ENCODE measurements at places on chromosomes 6 and 20.

- DNase-seq, result no peak
These were observed 129.6 kb downstream of the PLEKHG1 start for GRCh38 chr6:150729188-150729748.

DNA sequence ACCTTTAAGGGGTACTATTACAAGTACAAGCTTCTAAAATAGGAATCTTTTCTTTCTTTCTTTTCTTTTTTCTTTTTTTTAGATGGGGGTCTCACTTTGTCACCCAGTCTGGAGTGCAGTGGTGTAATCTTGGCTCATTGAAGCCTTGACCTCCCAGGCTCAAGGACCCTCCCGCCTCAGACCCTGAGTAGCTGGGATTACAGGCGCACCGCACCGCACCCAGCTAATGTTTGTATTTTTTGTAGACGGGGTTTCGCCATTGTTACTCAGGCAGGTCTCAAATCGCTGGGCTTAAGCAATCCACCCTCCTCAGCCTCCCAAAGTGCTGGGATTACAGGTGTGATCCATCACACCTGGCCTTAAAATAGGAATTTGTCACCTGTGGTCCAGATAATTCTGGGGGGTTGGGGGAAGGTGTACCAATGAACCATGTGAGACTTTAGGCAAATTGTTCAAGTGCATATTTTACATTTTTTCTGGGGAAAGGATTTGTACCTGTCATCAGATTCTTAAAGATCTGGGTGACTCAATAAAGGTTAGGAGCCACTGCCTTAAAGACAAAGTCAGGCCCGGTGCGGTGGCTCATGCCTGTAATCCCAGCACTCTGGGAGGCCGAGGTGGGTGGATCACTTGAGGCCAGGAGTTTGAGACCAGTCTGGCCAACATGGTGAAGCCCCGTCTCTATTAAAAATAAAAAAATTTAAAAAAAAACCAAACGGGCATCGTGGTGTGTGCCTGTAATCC is 19.7 kb upstream of the SYNJ2 start:
- DNase-seq, result no peak

DNA sequence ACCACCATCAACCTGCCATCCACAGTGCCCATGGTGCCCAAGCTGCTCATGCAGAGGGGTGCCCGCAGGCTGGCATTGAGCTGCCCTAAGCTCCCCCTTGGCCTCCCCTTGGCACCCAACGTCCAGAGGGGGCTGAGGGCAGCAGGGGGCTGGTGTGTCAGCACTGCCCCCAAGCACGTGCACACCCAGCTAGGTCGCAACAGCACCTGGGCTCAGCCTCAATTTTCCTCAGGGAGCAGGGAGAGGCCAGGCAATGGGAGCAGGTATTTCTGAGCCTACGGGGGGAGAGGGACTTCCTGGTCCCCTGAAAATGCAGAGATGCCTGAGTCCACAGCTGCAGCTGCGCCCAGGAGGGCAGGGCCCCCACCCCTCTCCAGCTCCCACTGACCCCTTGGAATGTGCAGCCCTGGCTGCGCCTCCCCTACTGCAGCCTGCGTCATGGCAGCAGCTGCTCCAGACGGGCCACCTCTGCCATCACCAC is 204.2 kb downstream of the ANKRD60 start:
- no peak for DNase-seq

GRCh38 chr6:51626391-51626790 is 461.0 kb downstream of the PKHD1 start:
- DNase-seq, result no peak

GRCh38 chr6:93307505-93308409 is 111.6 kb downstream of the EPHA7 start:
- DNase-seq, result no peak

- peak; percentile 25 for DNase-seq
These were observed 343 bp downstream of the SNAP91 start for GRCh38 chr6:83708546-83708969.

DNA sequence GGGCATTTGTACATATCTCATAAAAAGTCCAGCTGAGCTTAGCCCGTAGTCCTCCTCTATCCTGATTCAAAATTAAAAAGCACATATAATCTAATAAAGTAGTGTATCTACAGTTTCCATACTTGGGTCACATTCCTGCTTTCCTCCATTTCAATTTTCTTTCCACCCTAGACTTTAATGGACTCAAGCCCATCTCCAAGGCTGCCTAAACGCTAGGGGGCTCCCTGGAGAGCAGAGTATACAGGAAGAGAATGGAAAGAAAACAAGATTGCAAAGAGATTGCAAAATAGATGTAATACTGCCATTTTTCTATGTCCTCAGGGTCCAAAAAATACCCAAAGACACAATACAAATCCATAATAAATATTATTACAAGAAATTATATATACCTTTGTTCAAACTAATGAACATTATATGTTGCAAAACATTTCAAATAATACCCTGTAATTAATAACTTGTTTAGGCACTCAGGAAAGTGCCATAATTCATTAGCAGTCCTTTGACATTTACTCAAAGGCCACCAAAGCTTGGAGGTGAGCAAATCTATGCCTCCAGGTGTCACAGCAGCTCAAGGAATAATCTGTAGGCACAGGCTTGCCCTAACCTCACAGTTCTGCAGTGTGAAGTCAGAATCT is 2.4 kb upstream of the MCM3 start:
- peak; percentile 20 for DNase-seq

DNA sequence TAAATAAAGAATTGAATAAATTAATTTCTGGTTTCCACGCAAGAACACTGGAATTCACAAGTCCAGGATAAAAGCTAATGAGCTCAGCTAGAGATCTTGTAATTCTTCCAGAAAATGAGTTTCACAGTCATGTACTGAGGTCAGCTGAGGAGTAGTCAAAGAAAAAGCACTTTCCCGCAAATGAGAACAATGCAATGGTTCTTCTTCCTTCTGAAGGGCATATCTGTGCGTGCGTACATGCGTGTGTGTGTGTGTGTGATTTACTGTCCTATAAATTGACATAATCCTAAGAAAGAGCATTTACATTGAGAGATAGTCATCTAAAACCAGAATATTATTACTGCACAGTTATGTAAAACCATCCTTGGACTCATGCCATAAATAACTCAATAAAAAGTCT is 968.9 kb upstream of the EYS start:
- no peak for DNase-seq

GRCh38 chr6:126773112-126773805 is 345.2 kb upstream of the RSPO3 start:
- DNase-seq, result no peak

DNA sequence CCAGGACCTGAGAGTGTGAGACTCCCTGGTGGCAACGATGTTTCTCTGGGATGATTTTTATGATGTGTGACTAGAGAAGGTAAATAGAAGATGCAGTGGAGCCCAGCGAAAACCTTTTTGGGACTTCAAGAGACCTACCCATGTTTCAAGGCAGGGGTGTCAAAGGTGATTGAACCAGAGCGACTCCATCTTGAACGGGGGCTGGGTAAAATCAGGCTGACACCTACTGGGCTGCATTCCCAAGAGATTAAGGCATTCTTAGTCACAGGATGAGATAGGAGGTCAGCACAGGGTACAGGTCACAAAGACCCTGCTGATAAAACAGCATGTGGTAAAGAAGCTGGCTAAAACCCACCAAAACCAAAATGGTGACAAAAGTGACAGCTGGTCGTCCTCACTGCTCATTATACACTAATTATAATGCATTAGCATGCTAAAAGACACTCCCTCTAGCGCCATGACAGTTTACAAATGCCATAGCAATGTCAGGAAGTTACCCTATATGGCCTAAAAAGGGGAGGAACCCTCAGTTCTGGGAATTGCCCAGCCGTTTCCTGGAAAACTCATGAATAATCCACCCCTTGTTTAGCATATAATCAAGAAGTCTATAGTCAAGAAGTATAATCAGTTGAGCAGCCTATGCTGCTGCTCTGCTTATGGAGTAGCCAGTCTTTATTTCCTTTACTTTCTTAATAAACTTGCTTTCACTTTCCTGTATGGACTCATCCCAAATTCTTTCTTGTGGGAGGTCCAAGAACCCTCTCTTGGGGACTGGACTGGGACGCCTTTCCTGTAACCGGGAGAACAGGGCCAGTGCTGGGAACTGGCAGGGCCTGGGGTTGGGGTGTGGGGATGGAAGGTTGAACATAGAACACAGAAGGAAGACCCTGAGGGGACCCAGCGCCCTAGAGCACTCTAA is 526.4 kb downstream of the QKI start:
- no peak for DNase-seq

DNA sequence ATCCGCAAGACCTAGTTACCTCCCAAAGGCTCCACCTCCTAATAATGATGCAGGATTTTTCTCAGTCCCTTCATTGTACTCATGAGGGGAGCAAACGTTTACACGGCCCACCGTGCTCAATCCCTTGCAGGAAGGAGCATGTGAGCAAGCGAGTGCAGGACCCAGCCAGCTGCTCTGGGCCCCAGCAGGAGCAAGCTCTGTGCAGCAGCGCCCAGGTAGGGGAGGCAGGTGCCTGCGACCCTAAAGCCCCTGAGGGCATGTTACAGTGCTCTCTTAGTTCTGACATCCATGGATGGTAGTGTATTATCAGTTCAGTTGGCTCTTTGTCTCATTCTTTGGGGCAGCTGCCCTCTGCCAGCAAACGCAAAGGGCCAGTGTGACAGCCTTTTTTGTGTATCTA is 143.4 kb downstream of the TBXT start:
- no peak for DNase-seq

DNA sequence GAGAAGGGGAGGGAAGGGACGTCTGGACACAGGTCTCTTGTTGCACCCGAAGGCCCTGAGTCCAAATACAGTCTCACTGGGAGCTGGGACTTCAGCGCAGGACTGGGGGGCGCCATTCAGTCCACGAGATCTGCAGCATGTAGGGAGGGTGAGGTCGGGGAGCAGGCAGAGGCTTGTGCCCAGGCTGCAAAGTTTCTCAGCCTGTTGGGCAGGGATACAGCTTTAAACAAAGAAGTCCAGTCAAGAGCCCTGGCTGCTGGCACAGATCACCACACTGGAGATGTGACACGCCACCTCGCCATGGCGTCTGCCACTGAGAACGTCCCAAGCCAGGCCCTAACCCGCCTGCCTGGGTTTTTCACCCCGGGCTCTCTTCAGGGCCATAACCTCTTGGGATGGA is 256.6 kb downstream of the DLL1 start:
- no peak for DNase-seq

DNA sequence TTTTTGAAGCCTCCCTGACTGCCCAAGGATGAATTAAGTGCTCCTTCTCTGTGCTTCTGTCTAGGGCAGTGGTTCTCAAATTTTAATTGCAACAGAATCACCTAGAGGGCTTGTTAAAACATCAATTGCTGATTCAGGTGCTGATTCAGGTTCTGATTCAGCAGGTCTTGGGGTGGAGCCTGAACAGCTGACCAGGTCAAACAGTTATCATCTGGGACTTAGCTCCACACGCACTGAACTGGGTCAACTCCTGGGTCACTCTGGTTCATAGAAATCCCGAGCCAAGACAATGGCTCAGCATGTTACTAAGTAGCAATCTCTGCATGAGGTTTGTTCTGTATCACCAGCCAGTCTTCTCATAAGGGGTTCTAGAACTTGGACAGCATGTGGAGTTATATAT is 192.3 kb downstream of the GJA1 start:
- no peak for DNase-seq

- no peak for DNase-seq
These were observed 1054.3 kb downstream of the EPHA7 start for GRCh38 chr6:92364948-92365541.

DNA sequence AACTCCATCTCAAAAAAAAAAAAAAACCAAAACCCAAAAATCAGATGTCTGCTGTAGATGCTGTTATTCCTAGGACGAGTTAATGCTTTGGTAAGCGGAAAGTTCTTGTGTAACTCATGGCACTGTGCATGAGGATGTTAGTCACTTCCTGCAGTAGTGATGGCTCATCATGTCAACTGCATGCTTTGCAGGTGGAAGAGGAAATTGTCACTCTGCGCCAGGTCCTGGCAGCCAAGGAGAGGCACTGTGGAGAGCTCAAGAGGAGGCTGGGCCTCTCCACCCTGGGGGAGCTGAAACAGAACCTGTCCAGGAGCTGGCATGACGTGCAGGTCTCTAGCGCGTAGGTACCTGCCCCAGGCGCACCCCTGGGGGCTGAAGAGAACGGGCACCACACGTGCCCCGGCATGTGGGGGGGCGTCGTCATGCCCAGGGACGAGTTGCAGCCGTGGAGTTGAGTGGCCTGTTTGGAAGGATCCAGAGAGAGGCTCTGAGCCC is 8.5 kb downstream of the TPD52L2 start:
- DNase-seq, result no peak

GRCh38 chr20:18428490-18429173 is 38.2 kb downstream of the DZANK1 start:
- DNase-seq, result no peak

GRCh38 chr20:49768204-49769047 is 44.2 kb upstream of the SLC9A8 start:
- DNase-seq, result no peak

- no peak for DNase-seq
These were observed 3.1 kb upstream of the MYL9 start for GRCh38 chr20:36538026-36538722.

- DNase-seq, result no peak
These were observed 35.4 kb upstream of the HMGN3 start for GRCh38 chr6:79269877-79270276.

DNA sequence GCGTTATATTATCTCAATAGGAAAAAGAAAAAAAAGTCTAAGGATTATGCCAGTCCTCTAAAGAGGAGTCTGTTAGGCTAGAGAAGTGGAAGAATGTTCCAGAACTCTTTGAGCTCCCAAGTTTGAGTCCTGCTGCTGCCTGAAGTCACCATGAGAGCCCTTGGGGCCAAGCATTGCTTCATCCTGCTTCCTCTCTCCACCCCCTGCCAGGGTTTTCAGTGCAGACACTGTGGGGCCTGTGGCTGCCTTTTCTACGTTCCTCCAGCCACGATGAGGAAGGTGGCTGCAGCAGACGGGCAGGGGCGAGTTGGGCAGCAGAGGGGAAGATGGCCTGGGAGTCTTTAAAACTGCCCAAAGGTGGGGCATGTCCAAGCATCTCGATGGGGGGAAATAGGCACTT is 214.4 kb upstream of the KCNG1 start:
- DNase-seq, result no peak

- no peak for DNase-seq
These were observed 24.4 kb downstream of the CAP2 start for GRCh38 chr6:17417817-17418216.

DNA sequence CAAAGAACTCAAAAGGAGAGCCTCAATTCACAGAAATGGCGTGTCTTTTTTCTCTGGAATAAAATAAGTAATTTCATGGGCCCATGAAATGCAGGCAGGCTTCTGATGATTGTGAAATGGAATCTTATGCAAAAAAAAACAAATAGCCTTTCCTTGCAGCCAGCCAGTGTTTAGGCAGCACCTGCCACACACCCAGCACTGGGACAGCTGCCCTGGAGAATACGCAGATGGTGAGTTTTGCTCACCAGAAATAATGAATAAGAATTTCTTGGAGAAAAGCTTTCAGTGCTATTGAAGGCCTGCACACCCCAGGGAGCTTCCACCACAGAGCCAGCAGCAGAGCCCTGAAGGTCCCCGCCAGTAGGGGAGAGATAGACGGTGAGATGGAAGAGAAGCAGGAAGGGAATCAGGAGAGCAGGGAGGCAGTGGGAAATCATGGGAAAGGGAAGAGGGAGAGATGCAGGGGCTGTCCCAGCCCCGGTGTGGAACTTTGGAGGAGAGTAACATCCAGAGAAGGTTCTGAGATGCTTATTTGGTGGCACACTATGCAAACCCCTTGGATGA is 54.9 kb downstream of the PXDC1 start:
- no peak for DNase-seq

GRCh38 chr6:119436583-119436982 is 87.0 kb upstream of the MAN1A1 start:
- no peak for DNase-seq

GRCh38 chr20:44586289-44586911 is 4.0 kb downstream of the PKIG start:
- peak; percentile 4 for DNase-seq

GRCh38 chr20:7085467-7085866 is 318.0 kb downstream of the BMP2 start:
- DNase-seq, result no peak

GRCh38 chr6:11366183-11366933 is 133.9 kb upstream of the NEDD9 start:
- DNase-seq, result no peak

Measured in NCI-H1092 (cell line).